CD4-positive, alpha-beta T cell treated with Interleukin-15 for 4 hours (primary cell): ENCODE measurements at places on chromosomes 3 and 15.
A peak's percentile ranks its signal among the peaks of the same experiment; 100 is the strongest.

GRCh38 chr3:197592361-197593045, 36.7 kb upstream of the BDH1 start:
- DNase-seq: no peak

DNA sequence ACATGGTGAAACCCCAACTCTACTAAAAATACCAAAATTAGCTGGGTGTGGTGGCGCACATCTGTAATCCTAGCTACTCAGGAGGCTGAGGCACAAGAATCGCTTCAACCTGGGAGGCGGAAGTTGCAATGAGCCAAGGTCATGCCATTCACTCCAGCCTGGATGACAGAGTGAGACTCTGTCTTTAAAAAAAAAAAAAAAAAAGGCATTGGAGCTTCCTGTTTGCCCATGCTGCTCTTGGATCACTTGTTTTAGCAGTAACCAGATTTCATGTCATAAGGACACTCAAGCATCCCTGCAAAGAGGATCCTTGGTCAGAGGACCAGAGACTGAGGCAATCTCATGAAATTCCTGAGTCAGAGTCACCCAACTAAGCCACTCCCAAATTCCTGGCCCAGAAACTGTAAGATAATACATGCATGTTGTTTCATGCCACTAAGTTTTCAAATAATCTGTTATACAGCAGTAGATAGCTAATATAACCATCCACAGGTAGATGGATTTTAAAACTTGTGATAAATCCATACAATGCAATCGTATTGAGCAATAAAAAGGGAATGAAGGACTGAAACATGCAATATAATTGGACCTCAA, 82.0 kb upstream of the XXYLT1 start:
- DNase-seq: no peak

GRCh38 chr15:92889390-92890107, 10.6 kb upstream of the CHD2 start:
- DNase-seq: no peak

- no peak for DNase-seq
These were observed 3.8 kb upstream of the FOXB1 start for GRCh38 chr15:60000113-60000823.

DNA sequence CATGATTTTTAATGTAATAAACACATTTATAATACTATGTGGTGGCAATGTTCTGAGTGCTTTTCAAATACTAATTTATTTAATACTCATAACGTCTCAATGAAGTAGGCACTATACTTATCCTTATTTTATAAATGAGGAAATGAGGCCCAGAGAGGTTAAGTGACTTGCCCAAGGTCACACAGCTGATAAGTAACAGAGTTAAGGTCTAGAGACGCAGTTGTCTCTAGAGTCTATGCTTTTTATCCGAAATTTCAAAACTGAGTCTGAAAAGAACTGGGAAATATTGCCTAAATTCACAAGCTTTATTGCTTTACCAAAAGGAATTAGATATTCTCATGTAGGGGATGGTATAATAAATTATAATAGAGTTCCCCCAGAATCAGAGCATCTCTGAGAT, 31.4 kb upstream of the MAGEF1 start:
- no peak for DNase-seq

DNA sequence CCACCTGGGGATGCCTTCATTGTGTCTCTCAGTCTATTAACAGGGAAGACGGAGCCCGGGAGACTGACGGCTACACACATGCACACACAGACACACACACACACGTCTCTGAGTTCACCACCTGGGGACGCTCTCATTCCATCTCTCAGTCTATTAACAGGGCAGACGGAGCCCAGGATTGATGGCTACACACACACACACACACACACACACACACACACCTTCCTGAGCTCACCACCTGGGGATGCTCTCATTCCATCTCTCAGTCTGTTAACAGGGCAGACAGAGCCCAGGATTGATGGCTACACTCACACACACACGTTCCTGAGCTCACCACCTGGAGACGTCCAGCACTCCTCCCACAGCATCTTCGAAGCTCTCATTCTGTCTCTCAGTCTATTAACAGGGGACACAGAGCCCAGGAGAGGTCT, 143.9 kb downstream of the OR4M2 start:
- DNase-seq: no peak

- no peak for DNase-seq
These were observed 9.8 kb upstream of the PRR23E start for GRCh38 chr3:127182848-127183714.

GRCh38 chr3:53862241-53862640, 15.9 kb downstream of the IL17RB start:
- no peak for DNase-seq

DNA sequence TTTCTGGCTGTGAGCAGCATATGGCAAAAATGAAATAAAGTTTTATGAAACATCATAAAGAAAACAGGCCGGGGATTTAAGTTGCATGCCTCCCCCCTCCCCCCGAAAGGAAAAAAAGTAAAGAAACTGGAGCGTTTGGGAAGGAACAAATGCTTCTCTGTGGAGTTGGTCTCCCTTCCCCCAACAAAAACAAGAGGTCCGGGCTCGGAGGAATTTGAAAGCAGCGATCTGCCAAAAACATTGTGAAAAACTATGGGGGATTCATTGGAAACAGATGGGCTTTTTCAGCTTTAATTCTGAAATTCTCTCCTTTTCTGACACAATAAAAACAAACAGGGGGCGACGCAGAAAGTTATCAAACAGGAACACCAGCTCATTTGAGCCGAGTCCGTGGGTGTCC, 17.0 kb downstream of the RGMA start:
- no peak for DNase-seq

DNA sequence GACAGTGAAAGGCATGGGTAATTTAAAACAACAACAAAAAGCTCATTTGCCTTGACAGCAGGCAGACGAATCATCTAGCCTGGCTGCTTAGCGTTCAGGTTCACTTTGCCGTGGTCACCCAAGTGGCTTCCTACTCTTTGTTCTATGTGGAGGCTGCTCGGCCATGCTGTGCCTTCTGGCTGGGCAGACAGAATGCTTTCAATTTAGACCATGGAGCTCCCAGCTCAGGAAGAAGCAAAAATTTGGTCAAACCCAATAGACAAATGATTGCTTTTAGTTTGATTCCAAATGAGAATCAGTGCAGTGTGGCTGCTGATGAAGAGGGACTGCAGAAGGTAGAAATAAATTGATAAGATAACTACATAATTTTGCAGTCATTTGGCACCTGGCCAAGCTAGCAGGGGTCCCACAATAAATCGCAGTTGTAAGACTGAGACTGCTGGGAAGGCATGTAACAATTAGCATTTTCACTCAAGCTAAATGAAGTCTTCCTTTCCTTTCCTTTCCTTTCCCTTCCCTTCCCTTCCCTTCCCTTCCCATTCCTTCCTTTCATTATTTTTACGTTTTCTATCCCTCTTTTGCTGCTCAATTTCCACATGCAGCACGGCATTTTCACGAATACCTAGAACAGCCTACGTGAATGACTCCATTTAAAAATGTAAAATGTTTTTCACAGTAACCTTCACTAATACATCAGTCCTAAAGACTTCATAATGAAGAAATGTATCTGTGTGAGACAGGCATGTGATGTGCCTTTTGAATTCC, 360.4 kb upstream of the TGFBR2 start:
- no peak for DNase-seq

- no peak for DNase-seq
These were observed 74.2 kb upstream of the ICE2 start for GRCh38 chr15:60553163-60553562.

DNA sequence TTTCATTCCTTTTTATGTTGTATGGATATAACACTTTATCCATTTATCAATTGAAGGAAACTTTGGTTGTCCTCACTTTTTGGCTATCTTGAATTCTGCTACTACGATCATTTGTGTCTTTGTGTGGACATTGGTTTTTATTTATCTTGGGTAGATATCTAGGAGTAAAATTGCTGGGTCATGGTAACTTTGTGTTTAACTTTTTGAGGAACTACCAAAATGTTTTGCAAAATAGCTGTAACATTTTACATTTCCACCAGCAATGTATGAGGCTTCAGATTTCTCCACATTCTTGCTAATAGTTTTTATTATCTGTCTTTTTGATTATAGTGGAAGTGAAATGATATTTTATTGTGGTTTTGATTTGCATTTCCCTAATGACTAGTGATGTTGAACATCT, 55.6 kb downstream of the TLNRD1 start:
- DNase-seq: no peak

- no peak for DNase-seq
These were observed 124.3 kb upstream of the RGMA start for GRCh38 chr15:93213281-93213680.

GRCh38 chr15:78284758-78285157, 14.7 kb downstream of the SKIC8 start:
- DNase-seq: no peak

- no peak for DNase-seq
These were observed 5.2 kb downstream of the WNT5A start for GRCh38 chr3:55481744-55482495.

- no peak for DNase-seq
These were observed 128.4 kb upstream of the ZBED2 start for GRCh38 chr3:111723293-111724215.

GRCh38 chr3:46214751-46215352, 6.7 kb upstream of the CCR1 start:
- no peak for DNase-seq

GRCh38 chr3:27800261-27800660, 78.1 kb upstream of the EOMES start:
- no peak for DNase-seq

DNA sequence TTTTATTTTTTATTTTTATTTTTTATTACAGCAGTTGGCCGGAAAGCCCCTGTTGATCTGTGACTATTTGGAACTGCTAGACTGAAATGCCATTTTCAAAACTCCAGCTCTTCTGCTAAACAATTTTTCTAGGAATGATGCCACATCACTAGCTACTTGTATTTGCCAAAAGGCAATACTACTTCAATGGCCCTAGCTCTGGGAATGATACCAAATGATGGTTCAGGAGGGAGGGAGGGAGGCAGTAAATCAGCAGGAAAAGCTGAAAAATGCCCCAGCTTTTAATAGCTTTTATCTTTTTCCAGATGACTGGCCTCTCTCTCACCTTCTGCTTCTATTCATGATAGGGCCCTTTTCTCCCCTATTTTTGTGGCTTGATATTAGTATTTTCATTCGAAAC, 2.6 kb upstream of the CHL1 start:
- DNase-seq: no peak

DNA sequence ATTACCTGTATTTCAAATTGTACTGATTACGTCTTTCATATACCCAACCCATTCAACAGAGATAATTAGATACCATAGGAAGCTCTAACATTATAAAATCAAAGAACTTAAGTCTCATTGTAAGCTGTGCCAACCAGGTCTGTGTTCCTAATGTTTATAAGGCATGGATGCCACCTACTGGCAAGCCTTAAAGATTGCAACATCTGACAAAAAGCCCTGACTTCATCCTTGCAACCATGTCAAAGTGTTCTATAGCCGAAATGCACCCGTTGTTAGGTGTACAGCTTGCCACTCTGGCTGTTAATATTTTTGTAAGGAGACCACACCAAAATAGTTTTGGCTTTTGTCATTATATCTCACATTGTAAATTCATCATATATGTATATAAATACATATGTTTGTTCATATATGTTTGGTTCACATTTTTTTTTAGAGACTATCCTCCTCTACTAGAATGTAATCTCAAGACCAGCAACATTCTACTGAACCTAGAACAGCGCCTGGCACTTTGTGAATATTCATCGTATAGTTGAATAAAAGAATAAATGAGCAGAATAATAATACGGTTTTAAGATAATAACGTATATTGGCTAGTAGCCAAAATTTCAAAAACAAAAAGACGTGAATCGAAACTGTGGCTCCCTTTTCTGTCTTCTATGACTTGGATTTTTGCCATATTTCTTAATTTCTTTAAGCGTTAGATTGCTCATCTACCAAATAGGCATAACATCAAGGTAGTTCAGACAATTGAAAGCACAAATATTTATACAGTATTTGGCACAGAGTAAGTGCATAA, 258.1 kb downstream of the TBL1XR1 start:
- DNase-seq: peak; percentile 52

GRCh38 chr15:47961401-47962090, 159.2 kb upstream of the SLC24A5 start:
- peak; percentile 0 for DNase-seq
